ENCODE measurements at places on chromosomes 2 and 18. TPM values are rescaled to one million over a fixed set of nuclear protein-coding genes. Genes with fewer than 3 reads are reported as not detected.

GRCh38 chr18:43846299-43846698 is 569.0 kb upstream of the SYT4 start:
- no peaks in the 10 kb centered on the region for H3K27me3 ChIP-seq
- H3K27ac ChIP-seq = no peak overlapping the region
- no peak overlapping the region for H3K4me3 ChIP-seq

DNA sequence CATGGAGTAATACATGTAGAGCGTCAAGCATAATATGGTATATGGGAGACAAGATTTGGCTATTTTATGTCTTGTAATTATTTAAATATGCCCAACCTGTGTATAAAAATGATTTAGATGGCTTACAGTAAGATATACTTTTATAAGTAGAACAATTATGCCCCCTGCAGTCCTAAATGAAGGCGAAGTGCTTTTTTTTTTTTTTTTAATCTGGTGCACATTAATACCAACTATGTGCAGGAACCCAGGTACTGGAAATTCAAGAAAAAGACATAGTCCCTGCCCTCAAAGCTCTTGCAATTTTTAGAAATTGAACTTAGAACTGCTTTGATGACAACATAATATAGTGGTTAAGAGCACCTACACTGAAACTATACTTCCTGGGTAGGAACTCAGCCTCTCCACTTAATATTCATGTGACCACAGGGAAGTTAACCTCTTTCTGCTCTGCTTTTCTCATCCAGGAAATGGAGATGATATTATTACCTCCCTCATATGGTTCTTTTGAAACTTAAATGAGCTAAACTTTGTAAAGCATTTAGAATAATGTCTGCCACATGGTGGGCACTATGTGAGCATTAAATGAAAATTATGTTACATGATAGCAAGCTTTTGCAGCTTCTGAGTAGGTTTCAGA is 38.1 kb downstream of the AFTPH start:
- H3K27me3 ChIP-seq = no peaks in the 10 kb centered on the region
- no peaks in the 10 kb centered on the region for H3K36me3 ChIP-seq
- H3K4me3 ChIP-seq = no peak overlapping the region
- H3K27ac ChIP-seq = no peak overlapping the region

DNA sequence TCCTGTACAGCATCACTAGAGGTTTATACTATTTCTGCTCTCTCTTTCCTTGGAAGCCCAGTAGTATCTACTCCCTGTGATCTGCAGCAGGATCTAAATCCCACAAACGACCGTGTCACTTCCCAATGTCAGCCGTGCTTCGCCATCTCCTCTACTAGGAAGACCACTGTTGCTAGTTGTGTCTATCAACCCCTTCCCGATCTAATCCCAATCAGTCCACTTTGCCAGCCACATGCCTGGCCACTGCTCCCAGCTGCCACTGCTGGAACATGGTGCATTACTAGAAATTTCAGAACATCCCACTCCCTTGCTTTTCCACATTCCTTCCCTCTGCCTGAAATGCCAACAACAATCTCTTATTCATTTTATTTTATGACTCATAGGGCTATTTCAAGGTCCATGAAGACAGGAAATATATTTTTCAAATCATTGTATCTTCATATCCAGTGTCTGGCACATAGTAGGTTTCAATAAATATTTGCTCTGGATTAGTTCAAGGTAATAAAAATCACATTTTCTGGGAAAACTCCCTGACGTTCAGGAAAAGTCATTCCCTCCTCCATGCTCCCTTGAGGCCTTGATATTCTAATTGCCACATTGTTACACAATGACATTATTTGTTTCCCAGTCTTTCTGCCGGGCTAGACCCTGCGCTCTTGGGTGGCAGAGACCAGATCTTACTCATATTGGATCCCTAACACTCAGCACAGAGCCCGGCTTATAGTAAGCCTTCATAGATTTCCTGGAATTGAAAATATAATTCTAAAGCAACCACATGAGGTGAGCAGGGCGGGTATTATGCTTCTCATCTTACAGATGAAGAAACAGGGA is 2.1 kb upstream of the TRIB2 start:
- H3K4me3 ChIP-seq = peak overlapping the region; percentile 21
- peaks cover 5% of the 10 kb centered on the region for H3K36me3 ChIP-seq
- H3K27ac ChIP-seq = no peak overlapping the region
- DNase-seq = no peak
- H3K27me3 ChIP-seq = peaks cover 20% of the 10 kb centered on the region
- peaks cover 6% of the 10 kb centered on the region for H3K4me1 ChIP-seq

GRCh38 chr2:144376460-144376859 is 143.5 kb downstream of the ZEB2 start:
- peaks cover 5% of the 10 kb centered on the region for H3K27me3 ChIP-seq
- no peak overlapping the region for H3K27ac ChIP-seq
- DNase-seq = no peak
- no peaks in the 10 kb centered on the region for H3K36me3 ChIP-seq

GRCh38 chr2:10276481-10277292 is 26.0 kb upstream of the HPCAL1 start:
- H3K4me1 ChIP-seq = peaks cover 2% of the 10 kb centered on the region
- DNase-seq = no peak
- no peak overlapping the region for H3K4me3 ChIP-seq
- H3K27ac ChIP-seq = no peak overlapping the region

UGT1A3 gene
- not detected for total RNA-seq

LRP2 gene
- not detected for total RNA-seq

TBR1 gene
- not detected for total RNA-seq

POTEJ gene
- not detected for total RNA-seq

All from glutamatergic neuron (in vitro differentiated cells).